ENCODE measurements at places on chromosomes 12 and 14.

DNA sequence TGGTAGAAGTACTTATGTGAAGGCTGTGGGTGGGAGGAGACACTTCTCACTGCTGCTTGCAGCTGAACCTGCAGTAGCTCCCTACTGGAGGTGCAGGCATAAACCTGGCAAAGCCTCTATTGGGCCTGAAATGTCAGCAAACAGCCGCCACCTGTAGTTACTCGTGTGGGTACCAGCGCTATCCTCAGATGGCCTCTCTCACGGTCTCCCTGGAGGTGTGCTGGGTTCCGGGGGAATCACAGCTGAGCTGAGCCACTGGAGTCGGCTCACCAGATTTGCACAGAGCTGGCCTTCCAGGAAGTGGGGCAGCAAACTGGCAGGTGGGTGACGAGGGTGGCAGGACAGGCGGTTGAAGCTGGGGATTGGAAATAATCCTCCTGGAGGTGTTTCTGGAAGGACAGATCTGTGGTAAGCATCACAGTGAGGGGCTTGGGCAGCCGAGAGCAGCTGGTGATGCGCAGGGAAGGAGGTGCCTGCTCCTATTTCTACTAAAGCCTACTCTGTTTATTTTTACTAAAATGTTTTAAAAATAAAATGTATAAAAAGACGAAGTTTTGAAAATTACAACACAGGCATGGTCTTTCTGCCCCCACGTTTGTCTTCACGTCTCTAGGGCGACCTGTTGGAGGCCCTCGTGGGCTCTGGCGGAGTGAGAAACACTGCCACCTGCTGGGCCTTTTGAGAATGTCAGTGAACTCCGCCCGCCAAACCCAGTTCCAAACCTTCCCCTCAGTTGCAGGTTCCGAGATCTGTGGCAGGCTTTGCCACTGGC lies 67.8 kb upstream of the PLEKHG3 start:
- DNase-seq = peak; percentile 49

DNA sequence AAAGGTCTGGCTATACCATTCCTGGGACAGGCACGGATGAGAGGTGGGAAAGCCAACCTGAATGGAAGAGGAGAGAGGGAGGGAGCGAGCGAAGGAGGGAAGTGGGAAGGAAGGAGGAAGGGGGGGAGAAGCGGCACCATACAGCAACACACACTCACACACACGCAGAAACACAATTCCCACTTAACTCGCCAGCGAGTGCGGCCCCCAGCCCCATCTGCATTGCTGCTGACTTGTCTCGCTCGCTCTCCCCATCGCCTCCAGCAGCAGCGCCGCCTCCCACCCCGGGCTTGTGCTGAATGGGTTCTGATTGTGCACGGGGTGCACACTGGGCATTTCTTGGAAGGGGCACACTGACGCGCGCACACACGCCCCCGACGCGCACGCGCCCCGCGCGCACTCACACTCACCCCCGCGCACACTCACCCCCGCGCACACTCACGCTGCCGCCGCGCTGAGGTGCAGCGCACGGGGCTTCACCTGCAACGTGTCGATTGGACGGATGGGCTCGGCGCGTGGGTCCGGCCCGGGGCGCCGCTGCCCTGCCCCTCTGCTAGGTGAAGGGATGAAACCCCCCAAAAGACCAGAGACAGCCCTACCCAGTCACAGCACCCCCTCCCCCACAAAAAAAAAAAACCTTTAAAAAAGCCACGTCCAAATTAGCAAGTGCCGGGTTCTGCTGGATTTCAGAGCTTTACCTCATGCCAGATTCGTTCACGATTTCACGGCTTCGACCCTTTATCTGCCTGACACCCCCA lies 685 bp downstream of the GRIN2B start:
- DNase-seq = no peak

GRCh38 chr12:49323524-49324097 lies 556 bp downstream of the TROAP start:
- DNase-seq = no peak

DNA sequence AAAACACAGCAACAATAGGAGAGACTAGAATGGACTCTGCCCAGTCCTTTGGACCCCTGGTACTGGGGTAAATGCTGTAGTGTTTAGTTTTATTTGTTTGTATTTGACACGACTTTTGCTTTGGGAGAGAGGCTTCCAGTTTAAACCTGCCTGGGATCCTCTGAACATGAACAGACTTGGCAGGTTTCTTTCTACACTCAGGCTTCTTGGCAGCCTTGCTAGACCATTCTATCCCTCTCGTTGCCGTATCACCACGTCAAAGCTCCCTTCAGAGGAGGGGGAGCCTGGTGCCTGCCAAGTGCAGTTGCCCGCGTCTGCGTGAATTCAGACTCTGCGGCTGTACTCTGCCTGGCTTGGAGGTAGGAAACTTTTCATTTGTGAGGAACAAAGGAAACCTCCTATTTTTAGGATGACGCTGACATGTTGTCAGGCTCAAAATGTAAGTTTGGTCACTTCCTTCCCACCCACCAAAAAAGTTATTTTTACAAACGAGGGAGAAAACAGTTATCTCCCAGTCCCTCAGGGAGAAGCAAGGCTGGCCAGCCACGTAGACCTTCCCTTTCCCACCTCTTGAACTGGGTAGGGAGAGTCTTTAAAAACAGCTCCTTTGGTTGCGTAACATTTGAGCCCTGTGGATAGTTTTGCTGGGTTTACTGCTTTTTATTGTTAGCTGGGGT lies 25.9 kb downstream of the CD9 start:
- DNase-seq = no peak

DNA sequence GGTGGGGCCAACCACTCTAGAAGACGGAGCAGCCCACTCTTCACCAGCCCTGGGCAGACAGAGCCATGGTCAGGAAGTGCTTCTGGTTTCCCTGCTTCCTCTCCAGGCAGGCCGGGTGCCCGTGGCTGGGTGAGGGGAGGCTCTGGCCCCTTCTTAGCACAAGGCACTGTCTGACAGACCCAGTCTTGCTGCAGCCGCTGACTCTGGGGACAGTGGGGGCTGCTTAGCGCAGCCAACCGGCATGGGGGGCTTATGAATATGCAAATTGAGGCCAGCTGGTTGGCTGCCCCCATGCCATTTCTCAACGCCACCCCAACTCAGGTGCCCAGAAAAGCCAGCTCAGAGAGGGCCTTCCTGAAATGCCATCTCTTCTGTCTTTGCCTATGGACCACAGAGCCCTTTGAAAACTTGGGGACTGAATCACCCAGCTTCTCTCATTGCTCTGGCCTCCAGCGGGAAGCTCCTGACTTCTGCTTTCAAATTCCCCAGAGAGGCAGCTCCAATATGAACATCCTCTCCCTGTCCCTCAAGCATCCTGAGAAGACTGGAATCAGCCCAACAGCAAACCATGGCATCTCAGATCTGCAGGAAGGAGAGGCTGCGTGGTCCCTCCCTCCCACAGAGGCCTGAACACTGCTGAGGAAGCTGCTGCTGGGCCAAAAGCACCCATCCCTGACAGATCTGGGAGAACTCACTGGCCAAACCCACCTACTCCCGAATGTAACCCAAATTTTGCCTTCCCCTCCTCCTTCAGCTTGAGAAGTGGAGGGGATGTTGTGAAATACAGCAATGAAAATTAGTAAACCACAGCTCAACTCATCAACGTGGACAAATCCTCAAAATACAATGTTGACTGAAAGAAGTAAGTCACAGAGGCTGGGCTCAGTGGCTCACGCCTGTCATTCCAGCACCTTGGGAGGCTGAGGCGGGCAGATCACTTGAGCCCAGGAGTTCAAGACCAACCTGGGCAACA lies at the start of gene PROX2:
PROX2 (minus strand) TSS at position 205 of the 973 bp plus-strand sequence. CDS start 12,311 bp downstream, outside the sequence.
- DNase-seq = no peak

GRCh38 chr14:30584058-30584630 lies 25.2 kb downstream of the G2E3 start:
- no peak for DNase-seq

DNA sequence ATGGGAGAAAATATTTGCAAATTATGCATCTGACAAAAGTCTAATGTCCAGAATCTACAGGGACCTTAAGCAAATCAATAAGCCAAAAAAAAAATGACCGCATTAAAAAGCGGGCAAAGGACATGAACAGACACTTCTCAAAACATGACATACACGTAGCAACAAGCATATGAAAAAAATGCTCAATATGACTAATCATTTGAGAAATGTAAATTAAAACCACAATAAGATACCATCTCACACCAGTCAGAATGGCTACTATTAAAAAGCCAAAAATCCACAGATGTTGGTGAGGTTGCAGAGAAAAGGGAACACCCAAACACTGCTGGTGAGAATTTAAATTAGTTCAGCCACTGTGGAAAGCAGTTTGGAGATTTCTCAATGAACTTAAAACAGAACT lies 16.1 kb downstream of the PAWR start:
- no peak for DNase-seq

DNA sequence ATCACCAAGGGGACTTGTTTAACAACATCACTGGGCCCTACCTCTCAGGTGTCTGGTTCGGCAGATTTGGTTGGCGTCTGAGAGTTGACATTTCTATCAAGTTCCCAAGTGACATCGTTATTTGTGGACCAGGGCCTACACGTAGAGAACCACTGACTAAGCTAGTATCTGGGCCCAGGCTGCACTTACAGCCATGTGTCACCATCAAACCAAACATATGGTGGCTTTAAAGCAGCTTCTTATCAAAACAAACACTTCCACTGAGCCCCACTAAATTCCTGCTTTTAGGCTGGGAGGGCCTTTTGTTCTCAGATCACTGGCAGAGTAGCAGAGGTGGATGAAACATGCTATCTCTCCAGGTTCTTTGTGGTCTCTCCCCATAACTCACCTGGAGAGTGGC lies 220.5 kb downstream of the PELI2 start:
- DNase-seq = no peak

DNA sequence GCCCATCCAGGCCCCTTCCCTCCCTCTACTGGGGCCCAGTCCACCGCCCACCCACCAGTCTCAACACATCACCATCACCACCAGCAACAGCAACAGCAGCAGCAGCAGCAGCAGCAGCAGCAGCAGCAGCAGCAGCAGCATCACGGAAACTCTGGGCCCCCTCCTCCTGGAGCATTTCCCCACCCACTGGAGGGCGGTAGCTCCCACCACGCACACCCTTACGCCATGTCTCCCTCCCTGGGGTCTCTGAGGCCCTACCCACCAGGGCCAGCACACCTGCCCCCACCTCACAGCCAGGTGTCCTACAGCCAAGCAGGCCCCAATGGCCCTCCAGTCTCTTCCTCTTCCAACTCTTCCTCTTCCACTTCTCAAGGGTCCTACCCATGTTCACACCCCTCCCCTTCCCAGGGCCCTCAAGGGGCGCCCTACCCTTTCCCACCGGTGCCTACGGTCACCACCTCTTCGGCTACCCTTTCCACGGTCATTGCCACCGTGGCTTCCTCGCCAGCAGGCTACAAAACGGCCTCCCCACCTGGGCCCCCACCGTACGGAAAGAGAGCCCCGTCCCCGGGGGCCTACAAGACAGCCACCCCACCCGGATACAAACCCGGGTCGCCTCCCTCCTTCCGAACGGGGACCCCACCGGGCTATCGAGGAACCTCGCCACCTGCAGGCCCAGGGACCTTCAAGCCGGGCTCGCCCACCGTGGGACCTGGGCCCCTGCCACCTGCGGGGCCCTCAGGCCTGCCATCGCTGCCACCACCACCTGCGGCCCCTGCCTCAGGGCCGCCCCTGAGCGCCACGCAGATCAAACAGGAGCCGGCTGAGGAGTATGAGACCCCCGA lies 6.8 kb upstream of the RNU7-1 start:
- no peak for DNase-seq

DNA sequence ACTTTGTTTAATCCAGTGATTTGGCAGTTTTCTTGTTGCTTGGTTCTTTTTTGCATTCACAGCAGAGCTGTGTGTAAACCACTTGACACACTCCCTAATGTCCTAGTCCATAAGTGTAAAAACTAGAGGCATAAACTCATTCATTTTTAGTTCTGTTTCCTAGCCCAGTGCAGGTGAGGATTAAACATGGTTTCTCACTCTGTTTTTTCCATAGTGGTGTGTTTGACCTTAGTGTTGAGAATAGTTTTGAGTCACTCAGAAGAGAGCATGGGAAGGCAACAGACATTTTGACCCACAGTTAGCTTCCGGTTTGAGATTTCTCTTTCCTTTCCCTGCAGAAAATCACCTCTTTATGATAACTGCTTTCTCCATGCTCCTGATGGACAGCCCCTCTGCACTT lies 24.2 kb upstream of the GALNT16 start:
- DNase-seq = no peak

- no peak for DNase-seq
These were observed 43.5 kb downstream of the CMAS start for GRCh38 chr12:22089486-22089885.

GRCh38 chr14:78103271-78103670 lies 66.9 kb upstream of the NRXN3 start:
- no peak for DNase-seq

GRCh38 chr12:26471560-26471959 lies 276.2 kb downstream of the SSPN start:
- no peak for DNase-seq

DNA sequence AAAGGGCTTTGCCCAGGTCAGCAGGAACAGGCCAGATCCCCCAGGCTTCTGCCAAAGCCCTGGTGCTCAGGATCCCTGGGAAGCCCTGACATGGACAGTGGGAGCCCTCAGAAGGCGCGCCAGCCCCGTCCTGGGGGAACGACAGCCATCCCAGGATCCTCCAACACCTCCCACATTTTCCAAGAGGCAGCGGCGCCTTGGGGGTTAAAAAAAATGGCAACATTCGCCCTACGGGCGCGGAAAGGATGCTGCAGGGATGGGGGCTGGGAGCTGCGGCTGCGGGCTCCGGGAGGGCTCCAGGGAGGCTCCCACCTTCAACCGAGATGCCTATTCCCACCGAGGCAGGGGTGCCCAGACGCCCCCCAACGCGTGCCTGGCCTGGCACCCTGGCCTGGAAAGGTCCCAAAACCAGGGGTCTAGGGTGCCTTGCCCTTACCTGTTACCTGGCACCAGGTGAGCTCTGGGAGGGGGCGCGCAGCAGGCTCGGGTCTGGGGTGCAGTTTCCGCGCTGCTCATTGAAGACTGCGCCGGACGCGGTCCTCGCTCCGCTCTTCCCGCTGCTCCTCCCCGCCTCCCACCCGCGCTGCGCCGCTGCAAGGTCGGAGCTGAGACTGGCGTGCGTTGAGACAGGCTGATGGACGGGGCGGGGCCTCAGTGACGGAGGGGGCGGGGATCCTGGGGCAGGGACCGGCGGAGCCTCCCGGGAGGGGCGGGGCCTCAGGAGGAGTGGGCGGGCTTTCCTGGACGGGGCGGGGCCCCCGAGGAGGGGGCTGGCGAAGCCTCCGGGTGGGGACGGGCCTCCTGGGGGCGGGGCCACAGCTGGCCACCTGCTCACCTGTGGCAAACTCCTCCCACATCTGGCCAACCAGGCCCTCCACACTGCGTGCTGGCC lies at the start of gene ABCB9:
ABCB9 (minus strand) TSS at position 613 of the 892 bp plus-strand sequence. CDS start 6,228 bp downstream, outside the sequence.
- DNase-seq = peak; percentile 92

- DNase-seq = peak; percentile 77
These were observed at the start of gene KCNH3 for GRCh38 chr12:49538510-49539403. TSS of gene KCNH3 (plus strand) at chr12:49539030. CDS start at chr12:49539417, 387 bp downstream.

- DNase-seq = no peak
These were observed 709 bp downstream of the INHBC start for GRCh38 chr12:57435293-57435692.
